Epithelial cell of umbilical artery (primary cell): ENCODE measurements at places on chromosomes 1 and 21. TPM values are rescaled to one million over a fixed set of nuclear protein-coding genes. Genes with fewer than 3 reads are reported as not detected.

The NPHS2 gene
- not detected in 2 replicates for total RNA-seq

The RGL1 gene
- total RNA-seq = 38.3 and 43.3 TPM in 2 replicates

The TTC24 gene
- total RNA-seq = not detected in 2 replicates

The NBPF11 gene
- 2.3 and 3.2 TPM in 2 replicates for total RNA-seq

The HAO2 gene
- not detected in 2 replicates for total RNA-seq

The BTG2 gene
- 17.9 and 32.2 TPM in 2 replicates for total RNA-seq

The ANXA9 gene
- not detected in 2 replicates for total RNA-seq

The C4BPB gene
- 0.32 TPM in 1 of 2 replicates, not detected in the other for total RNA-seq

The CD1B gene
- total RNA-seq = not detected in 2 replicates

The PDE9A gene
- total RNA-seq = 0.30 and 1.3 TPM in 2 replicates

The MYOC gene
- total RNA-seq = not detected in 2 replicates

The RIMS3 gene
- total RNA-seq = 0.15 and 0.32 TPM in 2 replicates

The TNFRSF1B gene
- total RNA-seq = 20.8 and 33.0 TPM in 2 replicates

The SWT1 gene
- 2.9 and 6.1 TPM in 2 replicates for total RNA-seq

The PLA2G2A gene
- not detected in 2 replicates for total RNA-seq

The NGF gene
- total RNA-seq = not detected in 2 replicates

The CASZ1 gene
- total RNA-seq = 0.65 and 1.7 TPM in 2 replicates

The GOLT1A gene
- total RNA-seq = 0.46 TPM in 1 of 2 replicates, not detected in the other

The SV2A gene
- 2.3 and 4.9 TPM in 2 replicates for total RNA-seq

The CFAP107 gene
- total RNA-seq = not detected in 2 replicates

The SRRM1 gene
- total RNA-seq = 19.8 and 40.0 TPM in 2 replicates

The ZNF593OS gene
- total RNA-seq = not detected in 2 replicates

The UQCRHL gene
- total RNA-seq = 0.76 and 2.9 TPM in 2 replicates

The TSPEAR gene
- not detected in 2 replicates for total RNA-seq

The MEX3A gene
- total RNA-seq = 4.7 and 5.8 TPM in 2 replicates

The CD53 gene
- 0.97 and 2.4 TPM in 2 replicates for total RNA-seq

The KRTAP21-2 gene
- not detected in 2 replicates for total RNA-seq

The INAVA gene
- total RNA-seq = not detected in 2 replicates

The KCNH1 gene
- total RNA-seq = not detected in 2 replicates

The NBPF3 gene
- 5.2 and 14.3 TPM in 2 replicates for total RNA-seq

The DTL gene
- total RNA-seq = 10.1 and 21.9 TPM in 2 replicates

The TNNI3K gene
- 0.32 TPM in 1 of 2 replicates, not detected in the other for total RNA-seq

The SH2D2A gene
- total RNA-seq = 0.97 TPM in 1 of 2 replicates, not detected in the other

The CHI3L2 gene
- total RNA-seq = not detected in 2 replicates

The NLRP3 gene
- 1.2 and 2.6 TPM in 2 replicates for total RNA-seq

The TTC22 gene
- not detected in 2 replicates for total RNA-seq

The CAMK1G gene
- total RNA-seq = not detected in 2 replicates

The NR1I3 gene
- not detected in 2 replicates for total RNA-seq

The SNX27 gene
- total RNA-seq = 18.7 and 19.8 TPM in 2 replicates

The ZNF683 gene
- not detected in 2 replicates for total RNA-seq

The NHLH1 gene
- 0.15 TPM in 1 of 2 replicates, not detected in the other for total RNA-seq

The FALEC gene
- not detected in 2 replicates for total RNA-seq

The MYOG gene
- not detected in 2 replicates for total RNA-seq

The DMRTA2 gene
- not detected in 2 replicates for total RNA-seq

The PODN gene
- total RNA-seq = 0.30 and 0.65 TPM in 2 replicates

The ANKRD65 gene
- total RNA-seq = under 0.01 TPM in 1 of 2 replicates, not detected in the other

The USH2A gene
- not detected in 2 replicates for total RNA-seq

The CYP4B1 gene
- total RNA-seq = not detected in 2 replicates

The RXFP4 gene
- not detected in 2 replicates for total RNA-seq

The HES4 gene
- 109 and 135 TPM in 2 replicates for total RNA-seq

The CHD5 gene
- total RNA-seq = under 0.01 TPM in 1 of 2 replicates, not detected in the other

The BNIPL gene
- total RNA-seq = 0.32 and 0.46 TPM in 2 replicates

The CERS2 gene
- 61.1 and 71.1 TPM in 2 replicates for total RNA-seq

The FCN3 gene
- total RNA-seq = under 0.01 TPM in 1 of 2 replicates, not detected in the other

The SERTAD4 gene
- 1.3 and 2.3 TPM in 2 replicates for total RNA-seq

The TEDDM1 gene
- not detected in 2 replicates for total RNA-seq
